ENCODE measurements at places on chromosomes 7 and 10. TPM values are rescaled to one million over a fixed set of nuclear protein-coding genes. Genes with fewer than 3 reads are reported as not detected.

GRCh38 chr7:122305475-122306319 is 1.1 kb upstream of the FEZF1 start:
- DNase-seq = no peak

- no peak for DNase-seq
Observed at GRCh38 chr7:55533050-55533728, 39.1 kb downstream of the VOPP1 start.

Gene LCOR
- polyA plus RNA-seq = 12.2 TPM

Gene HGF
- polyA plus RNA-seq = 8.7 TPM

GRCh38 chr10:73779539-73780197 is 2.2 kb upstream of the CHCHD1 start:
- no peak for DNase-seq

Measured in muscle of back (tissue), 13 donors.